Choroid plexus epithelial cell (primary cell): ENCODE measurements at places on chromosomes 2 and 18.

DNA sequence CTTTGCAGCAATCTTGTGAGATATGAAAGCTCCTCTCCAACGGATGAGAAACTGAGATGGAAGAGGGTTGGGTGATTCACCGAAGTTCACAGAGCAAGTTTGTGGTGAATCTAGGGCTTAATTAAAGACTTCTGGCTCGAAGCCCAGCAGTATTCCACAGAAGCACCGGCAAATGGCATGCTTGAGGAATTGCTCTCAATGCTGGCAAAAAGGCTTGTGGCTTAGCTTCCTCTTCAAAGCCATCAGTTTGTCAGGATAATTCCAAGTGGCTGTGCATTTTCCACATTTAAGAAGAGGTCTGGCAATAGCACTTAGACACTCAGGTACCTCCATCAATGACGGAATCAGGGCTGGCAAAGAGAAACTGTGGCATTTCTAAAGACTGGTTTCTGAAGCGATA, 98.7 kb upstream of the SLC66A3 start:
- peak; percentile 80 for DNase-seq

DNA sequence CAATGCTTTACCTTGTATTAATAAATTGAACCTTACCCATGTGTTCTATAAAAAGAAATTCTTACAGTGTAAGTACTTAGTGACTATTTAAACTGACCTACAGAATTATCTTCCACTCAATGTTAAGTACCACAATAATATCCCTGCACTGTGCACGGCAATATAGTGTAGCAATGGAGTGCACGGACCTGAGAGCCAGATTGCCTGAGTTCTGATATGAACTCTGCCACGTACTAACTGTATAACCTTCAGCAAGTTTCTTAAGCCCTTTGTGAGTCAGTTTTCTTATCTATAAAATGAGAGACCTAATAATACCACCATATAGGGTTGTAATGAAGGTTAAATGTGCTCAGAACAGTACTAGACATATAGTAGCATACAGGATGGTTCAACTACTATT, 66.2 kb downstream of the GPR39 start:
- no peak for DNase-seq

GRCh38 chr2:86194751-86195054, 559 bp downstream of the IMMT start:
- no peak for DNase-seq

GRCh38 chr18:25234322-25234639, 117.7 kb downstream of the ZNF521 start:
- DNase-seq = no peak

DNA sequence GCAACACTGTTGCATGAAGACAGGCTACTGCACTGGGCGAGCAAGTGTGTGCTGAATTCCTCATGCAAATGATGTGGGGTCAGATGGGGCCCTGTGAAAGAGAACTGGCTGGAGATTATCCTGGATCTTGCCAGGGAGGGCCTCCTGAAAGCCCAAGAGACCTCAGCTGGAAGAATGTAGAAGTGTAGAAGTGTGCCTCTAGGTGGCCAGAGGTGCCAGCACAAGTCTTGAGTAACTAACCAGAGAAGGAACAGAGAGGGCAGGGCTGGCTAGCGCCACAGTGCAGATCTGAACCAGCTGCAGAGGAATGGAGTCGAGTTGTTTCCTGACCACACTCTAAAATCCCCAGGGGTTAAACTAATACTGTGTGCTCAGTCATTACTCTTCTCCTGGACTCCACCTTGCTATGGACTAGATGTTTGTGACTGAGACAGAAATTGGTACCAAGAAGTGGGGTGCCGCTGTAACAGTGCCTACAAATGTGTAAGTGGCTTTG, 399.3 kb downstream of the LRATD1 start:
- DNase-seq = no peak

- DNase-seq = peak; percentile 55
Observed at GRCh38 chr18:9401176-9401575, 66.6 kb downstream of the TWSG1 start.

- DNase-seq = no peak
Observed at GRCh38 chr2:38617301-38617700, 14.6 kb upstream of the HNRNPLL start.

- DNase-seq = no peak
Observed at GRCh38 chr2:2848621-2849333, 517.7 kb upstream of the MYT1L start.

- DNase-seq = no peak
Observed at GRCh38 chr2:73972846-73973245, 11.9 kb upstream of the TET3 start.

DNA sequence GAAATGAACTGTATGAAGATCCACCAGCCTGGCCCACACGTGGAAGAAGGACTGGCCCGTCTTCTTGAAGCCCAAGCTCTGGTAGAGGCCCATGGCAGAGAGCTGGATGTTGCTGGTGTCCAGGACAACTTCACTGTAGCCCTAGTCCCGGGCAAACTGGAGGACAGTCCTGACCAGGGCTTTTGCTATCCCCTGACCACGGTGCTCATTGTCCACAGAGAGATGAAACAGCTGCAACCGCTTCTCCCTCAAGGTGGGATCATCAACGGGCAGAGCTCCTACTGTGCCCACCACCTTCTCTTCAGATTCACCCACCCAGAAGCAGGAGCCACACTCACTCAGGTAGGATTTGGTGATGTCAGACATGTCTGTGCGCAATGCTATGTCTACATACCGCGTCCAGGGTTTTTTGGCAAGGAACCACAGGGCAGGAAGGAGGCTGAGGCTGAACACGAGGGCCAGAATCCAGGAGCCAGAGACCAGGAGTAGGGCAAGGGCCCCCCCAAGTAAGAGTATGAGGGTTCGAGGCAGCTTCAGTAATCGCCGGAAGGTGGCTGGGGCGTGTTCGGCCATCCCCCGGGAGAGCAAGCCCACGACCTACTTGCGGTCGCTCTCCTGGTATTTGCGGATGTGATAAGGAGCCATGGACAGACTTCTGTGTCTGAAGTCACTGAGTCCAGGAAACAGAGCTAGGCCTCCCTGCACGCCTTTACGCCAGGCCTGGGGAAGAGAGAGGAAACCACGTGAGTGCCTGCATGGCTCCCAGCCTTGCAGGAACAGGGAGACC, 36.3 kb downstream of the TPRKB start:
- DNase-seq = no peak

DNA sequence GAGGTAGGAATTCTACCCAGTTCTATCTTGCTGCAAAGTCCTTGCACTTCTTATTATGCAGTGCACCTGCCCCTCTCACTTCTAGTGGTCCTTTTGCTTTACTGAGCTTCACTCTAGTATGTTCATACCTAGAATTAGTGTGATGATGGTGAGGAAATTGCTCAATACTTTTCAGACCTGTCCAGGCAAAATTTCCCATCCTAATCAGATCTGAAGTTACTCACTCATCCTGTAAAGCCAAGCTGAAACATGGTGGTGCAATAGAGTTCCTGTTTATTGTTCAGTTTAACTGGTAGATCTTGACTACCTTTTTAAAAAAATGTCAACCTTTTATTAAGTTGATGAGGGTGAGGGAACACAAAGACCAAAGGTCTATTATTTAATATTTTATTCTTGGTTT, 12.6 kb upstream of the FIGN start:
- DNase-seq = no peak

DNA sequence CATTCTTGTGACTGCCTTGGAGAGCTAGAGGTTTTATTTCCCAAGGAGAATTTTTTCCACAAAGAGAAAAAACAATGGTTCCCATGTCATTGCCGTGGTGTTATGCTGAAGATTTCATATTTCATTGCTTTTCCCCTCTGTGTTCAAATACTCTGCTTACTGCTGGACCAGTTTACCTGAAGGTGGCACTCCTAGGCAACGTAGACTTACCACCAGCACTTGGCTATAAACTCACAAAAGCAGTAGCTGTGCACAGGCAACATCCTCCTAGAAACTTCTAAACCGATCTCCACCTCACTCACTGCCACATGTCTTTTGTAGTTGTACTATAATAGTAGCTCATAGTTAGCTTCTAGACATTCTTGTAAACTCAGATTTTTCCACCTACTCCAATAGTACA, 1319.7 kb upstream of the CRIM1 start:
- DNase-seq = no peak

GRCh38 chr18:74277296-74277695, 14.5 kb downstream of the CYB5A start:
- no peak for DNase-seq

GRCh38 chr18:21298351-21298750, 56.3 kb downstream of the GREB1L start:
- DNase-seq = no peak

- DNase-seq = no peak
Observed at GRCh38 chr2:128841803-128842202, 523.1 kb upstream of the HS6ST1 start.

GRCh38 chr2:39039072-39039471, 81.8 kb downstream of the SOS1 start:
- DNase-seq = no peak

DNA sequence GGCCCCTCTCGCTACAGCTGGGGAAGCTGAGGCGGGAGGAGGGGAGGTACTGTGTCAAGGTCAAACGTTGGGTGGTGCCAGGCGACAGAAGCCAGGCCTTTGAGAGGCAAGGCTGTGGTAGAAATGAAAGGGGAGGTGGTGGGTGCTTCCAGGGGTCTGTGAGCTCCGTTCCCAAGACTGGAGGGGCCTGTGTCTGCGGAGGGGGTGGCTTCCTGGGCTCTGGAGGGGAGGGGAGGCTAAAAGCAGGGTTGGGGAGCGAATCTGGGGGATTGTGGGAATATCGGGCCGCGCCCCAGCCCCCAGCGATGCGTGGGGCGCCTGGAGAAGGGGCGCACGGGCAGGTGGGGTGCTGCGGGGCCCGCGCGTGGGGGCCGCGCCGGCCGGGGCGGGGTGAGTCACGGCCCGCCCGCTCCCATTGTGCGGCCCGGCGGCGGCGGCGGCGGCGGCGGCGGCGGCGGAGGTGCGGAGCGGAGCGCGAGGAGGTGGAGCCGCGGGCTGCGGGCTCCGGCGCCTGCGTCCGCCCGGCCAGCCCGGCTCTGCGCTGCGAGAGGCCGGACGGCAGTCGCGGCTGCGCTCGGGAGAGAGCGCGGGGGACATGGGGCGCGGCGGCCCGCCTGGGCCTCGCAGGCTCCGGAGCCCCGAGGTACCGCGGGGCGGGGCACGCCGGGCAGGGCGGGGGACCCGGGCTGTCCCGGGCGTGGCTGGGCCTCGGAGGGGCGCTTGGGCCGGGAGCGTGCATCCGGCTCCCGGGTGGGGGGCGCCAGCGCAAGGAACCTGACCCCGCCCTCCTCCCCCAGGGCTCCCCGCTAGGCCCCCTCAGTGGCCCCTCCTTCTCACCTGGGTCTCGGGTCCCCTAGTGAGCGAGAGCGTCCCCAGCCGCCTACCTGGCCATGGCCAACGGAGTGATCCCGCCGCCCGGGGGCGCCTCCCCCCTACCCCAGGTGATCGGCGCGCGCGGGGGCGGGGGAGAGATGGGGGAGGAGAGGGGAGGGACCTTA, at the start of gene SLC4A3:
Gene SLC4A3 (plus strand): TSS at position 528 of the 998 bp plus-strand sequence. CDS start 363 bp downstream, at position 891.
- peak; percentile 26 for DNase-seq

DNA sequence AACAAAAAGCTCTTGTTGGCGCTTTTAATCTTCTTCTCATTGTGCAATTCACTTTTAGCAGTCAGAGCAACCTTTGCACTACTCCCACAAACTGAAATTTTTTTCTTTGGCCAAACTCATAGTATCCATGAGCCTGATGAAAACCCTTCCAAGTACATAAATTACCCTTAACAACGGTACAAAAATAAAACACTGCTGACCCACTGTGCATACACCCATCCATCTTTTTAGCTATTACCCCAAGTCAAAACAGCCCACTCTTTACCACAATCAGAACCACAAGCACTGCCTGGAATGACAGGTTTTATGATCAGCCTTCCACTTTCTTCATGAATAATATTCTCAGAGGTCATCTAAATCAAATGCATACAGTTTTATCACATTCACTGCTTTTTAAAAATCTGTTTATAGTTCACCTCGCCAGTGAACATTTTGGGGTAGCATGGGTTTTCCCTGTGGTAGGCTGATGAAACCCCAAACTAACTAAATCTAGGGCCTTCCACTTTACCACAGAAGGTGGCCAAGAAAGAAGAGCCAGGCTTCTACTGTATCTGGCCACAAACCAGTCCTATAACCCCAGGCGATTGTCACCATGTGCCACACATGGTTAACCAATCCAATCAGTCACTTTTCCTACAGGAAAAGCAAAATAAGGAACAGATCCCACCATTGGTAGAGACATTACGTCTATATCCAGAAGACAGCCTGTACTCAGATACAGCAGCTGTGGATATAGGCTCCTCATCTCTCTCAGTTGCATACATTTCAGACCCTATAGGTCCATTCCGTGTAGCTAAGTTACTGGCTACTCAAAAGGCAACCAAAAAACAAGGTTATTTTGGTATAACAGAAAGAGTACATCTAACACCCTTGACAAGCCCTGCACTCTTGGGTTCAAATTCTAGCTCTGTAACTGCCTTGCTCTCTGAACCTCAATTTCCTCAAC, 171.3 kb downstream of the THADA start:
- peak; percentile 49 for DNase-seq

DNA sequence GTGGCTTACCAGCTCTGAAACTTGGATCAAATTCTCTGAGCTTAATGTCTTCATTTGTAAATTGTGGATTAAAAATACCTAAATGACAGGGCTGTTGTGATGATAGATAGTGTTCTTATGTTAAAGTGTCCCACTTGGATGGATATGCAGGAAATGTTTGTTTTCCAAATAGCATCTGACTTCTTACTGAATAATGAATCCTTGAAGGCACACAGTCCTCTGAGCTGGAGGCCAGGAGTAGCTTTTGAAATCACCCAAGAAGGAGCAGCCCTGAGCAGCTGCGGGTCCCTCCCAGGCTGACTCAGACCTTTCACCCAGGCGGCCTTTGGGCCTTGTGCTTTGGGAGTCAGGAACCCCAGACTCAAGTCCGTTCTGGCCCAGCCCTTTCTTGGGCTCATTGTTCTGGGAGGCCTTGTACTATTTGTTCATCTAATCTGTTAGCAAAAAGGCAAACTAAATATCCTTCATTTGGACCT, 173.0 kb upstream of the GATA6 start:
- no peak for DNase-seq

DNA sequence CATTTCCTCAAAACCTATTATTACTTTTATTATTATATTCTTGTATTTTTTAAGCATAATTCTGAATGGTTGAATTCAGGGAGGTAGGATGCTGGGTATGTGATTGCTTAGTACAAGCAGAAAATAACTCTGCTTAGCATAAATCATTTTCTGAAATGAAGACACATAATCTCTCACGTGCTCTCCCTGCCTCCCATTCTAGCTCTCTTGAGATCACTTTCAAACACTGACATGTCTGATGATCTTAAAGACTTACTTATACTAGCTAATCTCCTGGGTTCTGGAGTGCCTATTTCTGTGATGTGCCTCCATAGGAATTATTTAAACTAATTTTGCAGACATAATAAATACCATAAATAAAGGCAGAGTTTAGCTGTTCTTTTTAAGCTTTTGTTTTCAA, 1136.0 kb downstream of the SUCLG1 start:
- DNase-seq = no peak

DNA sequence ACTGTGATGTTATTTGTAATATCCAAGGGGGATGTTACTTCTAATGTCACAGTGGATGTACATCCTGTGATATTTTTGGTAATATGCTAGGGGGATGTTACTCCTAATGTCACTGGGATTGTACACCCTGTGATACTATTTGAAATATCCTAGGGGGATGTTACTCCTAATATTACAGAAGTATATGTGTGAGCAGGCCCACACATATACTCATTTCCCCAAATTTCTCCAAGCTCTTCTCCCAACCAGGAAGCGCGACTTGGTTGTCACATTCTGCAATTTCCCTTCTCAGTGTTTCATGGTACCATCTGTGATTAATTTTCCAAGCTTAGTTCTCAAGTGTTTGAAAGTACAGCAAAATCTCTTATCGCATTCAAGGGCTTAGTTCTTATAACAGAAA, 29.5 kb upstream of the CHN1 start:
- DNase-seq = no peak
